Activated CD8-positive, alpha-beta T cell treated with anti-CD3 and anti-CD28 coated beads, Interleukin-2, amount 10 ng/mL, durations not matched to agents 7 days and 5 days (primary cell): ENCODE measurements at places on chromosomes 1 and 21. TPM values are rescaled to one million over a fixed set of nuclear protein-coding genes. Genes with fewer than 3 reads are reported as not detected.

- H3K27ac ChIP-seq: peak overlapping the region; percentile 97
- peaks cover 25% of the 10 kb centered on the region for H3K36me3 ChIP-seq
- H3K4me1 ChIP-seq: peaks cover 39% of the 10 kb centered on the region
Observed at GRCh38 chr1:87329526-87330056, 911 bp downstream of the LMO4 start.

The CYP4X1 gene
- total RNA-seq: not detected

The CELA3A gene
- total RNA-seq: not detected

- H3K27ac ChIP-seq: no peak overlapping the region
- no peak for DNase-seq
- no peak overlapping the region for H3K4me3 ChIP-seq
Observed at GRCh38 chr1:232810856-232811255, 5.6 kb downstream of the MAP10 start.

DNA sequence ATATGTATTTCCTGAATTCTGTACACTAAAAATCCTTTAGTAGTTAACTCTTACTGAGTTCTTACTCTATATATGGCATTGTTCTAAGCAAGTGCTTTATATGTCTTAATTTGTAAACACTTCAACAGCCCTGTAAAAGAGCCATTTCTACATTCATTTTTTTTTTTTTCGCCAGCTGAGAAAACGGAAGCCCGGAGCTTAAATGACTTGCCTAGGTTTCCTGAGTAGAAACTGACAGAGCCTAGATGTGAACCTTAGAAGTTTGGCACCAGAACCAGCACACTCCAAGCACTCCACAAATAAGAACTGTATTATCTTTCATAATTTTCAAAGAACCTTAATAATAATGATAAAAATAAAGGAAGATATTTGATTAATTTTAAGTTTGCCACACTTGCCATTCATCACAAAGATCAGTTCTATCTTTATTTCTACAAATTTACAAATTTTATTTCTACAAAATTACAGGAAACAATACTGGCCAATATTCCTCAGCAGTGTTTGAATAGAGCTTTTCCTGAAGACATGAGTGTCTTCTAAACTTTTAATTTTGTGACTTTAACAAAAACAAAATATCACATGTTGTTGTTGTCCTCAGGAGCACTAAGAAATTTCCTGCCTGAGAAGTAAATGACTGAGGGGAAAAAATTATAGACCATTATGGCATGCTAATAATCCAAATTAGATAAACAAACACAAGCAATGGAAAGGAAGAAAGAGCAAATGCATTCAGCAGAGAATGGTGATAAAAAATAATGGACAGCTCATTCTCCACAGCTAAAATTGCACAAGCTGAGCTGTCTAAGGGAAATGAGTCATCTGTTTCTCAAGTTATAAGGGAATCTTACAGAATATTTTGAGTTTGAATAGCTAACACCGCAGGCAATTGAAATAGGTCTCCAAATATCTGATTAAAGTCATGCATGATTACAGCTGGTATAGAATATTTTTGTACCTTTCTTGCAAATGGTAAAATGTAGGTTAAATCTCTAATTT is 71.2 kb downstream of the DPYD start:
- H3K36me3 ChIP-seq: peaks cover 19% of the 10 kb centered on the region
- no peak overlapping the region for H3K4me3 ChIP-seq
- H3K27ac ChIP-seq: no peak overlapping the region

DNA sequence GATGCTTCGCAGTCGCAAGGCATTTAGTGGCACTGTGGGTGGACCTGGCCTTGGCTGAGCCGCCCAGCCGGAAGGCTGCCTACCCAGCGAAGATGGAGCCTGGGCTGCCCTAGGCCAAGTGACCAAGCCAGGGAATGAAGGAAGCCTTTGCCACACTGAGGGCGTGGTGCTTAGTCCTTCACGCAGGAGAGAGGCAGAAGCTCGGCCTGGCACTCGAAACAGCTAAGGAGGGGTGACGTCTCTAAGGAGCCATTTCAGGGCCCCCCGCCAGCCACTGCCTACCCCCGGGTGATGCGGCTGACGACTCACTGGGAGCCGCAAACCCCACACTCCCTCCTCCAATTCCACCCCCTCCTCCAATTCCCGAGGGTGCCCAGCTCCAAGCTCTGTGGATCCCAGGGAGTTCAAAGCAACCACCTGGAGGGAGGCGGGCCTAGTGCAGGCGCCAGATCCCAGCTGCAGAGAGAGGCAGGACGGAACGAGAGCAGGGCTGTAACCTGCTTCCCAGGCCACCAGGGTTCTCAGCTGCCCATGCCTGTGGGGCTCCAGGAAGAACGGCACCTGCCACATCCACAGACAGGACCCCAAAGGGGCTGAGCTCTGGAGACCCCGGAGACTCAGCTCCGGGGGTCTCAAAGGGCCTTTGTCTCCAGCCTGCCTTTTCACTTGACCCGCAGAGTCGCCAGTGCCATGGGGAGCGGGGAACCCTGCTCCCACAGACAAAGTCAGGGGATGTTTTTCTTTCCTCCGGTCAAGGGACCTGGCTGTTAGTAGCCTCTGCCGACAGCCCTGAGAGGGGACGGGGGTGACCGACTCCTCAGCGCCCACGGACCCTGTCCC is 75.8 kb downstream of the ARHGEF16 start:
- H3K4me1 ChIP-seq: peaks cover 8% of the 10 kb centered on the region
- peak overlapping the region; percentile 76 for H3K4me3 ChIP-seq
- peak overlapping the region; percentile 15 for H3K27ac ChIP-seq
- H3K36me3 ChIP-seq: no peaks in the 10 kb centered on the region
- peaks cover 1% of the 10 kb centered on the region for H3K27me3 ChIP-seq

The CFAP45 gene
- total RNA-seq: 0.79 TPM

GRCh38 chr1:61091455-61091854 is 9.1 kb downstream of the NFIA start:
- H3K27me3 ChIP-seq: peaks cover 16% of the 10 kb centered on the region
- no peak overlapping the region for H3K27ac ChIP-seq
- no peaks in the 10 kb centered on the region for H3K4me1 ChIP-seq
- H3K36me3 ChIP-seq: no peaks in the 10 kb centered on the region
- H3K4me3 ChIP-seq: no peak overlapping the region

DNA sequence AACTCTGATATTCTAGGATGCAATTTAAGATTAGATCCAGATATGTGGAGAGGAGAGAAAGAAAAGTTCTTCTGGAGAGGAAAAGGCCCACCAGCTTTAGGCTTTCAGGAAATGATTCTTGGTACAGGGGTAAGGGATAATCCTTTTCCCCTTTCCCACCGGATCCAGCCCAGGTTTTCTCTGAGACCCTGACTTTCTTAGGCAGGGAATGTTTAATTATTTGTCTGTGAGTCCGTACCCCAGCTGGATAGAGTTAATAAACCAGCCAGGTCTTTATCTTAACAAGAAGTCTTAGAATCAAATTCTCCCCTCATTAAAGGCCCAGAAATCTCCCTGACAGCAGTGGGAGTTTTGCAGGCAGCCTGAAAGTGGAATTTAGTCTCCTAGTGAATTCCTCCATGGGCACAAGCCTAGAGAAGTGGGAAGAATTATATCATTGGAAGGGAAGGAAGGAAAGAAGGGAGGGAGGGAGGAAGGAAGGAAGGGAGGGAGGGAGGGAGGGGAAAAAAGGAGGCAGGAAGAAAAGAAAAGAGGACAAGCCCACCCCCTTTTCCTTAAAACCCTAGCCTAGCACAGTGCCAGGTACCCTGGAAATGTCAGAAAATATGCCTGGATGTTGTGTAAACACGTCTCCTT is 189.0 kb downstream of the PLPP3 start:
- no peak overlapping the region for H3K27ac ChIP-seq
- no peaks in the 10 kb centered on the region for H3K36me3 ChIP-seq
- H3K27me3 ChIP-seq: no peaks in the 10 kb centered on the region

DNA sequence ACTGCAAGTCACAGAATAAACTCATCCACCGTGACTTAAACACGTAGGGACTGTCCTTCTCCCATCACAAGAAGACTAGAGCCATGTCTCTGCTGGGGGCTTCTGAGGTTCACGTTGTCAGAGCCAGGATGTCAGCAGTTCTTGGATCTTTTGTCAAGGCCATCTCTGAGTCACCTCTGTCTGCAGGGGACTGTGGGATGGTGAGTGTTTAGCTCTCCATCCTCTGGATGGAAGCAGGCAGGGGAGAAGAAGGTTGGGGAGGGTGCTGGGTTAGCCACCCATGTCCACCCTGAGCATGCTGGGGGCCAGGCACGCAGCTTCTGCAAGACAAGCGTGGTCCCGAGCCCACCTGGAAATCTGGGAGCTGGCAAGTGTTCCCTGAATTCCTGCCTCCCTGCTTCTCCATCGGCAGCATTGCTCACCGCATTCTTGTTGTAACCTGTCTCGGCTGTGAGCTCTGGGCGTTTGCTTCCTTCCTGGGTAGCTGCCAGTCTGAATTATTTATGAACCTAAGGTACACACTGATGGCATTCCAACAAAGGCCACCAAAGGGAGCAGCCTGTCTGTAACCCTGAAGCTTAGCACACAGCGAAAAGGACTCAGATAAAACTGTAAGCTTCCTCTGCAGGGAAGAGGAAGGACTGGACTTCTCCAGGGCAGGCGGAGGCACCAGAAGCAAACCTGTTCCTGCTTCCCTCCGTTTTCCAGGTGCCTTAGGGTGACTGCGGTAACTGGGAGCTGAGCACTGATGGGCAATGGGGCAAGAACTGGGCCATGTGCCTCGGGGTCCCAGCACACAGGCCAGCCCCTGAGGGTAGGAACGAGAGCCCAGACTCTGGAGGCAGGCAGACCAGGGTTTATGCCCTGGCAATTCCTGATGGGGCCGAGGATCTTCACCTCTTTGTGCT is 88.6 kb downstream of the RIPK4 start:
- no peaks in the 10 kb centered on the region for H3K4me1 ChIP-seq
- H3K27me3 ChIP-seq: peaks cover 22% of the 10 kb centered on the region
- no peak overlapping the region for H3K4me3 ChIP-seq
- no peak overlapping the region for H3K27ac ChIP-seq
- DNase-seq: no peak
- no peaks in the 10 kb centered on the region for H3K36me3 ChIP-seq

- no peak for DNase-seq
- no peaks in the 10 kb centered on the region for H3K4me1 ChIP-seq
- no peaks in the 10 kb centered on the region for H3K36me3 ChIP-seq
- H3K27me3 ChIP-seq: peaks cover 3% of the 10 kb centered on the region
Observed at GRCh38 chr21:39866093-39866492, 1.1 kb upstream of the PCP4 start.

The C1orf226 gene
- not detected for total RNA-seq

- peaks cover 8% of the 10 kb centered on the region for H3K4me1 ChIP-seq
- H3K27ac ChIP-seq: no peak overlapping the region
- H3K36me3 ChIP-seq: peaks cover 4% of the 10 kb centered on the region
- DNase-seq: no peak
Observed at GRCh38 chr1:230199034-230199433, 132.0 kb downstream of the GALNT2 start.

The RTCA gene
- 51.6 TPM for total RNA-seq

The TIAM1 gene
- total RNA-seq: 46.9 TPM

DNA sequence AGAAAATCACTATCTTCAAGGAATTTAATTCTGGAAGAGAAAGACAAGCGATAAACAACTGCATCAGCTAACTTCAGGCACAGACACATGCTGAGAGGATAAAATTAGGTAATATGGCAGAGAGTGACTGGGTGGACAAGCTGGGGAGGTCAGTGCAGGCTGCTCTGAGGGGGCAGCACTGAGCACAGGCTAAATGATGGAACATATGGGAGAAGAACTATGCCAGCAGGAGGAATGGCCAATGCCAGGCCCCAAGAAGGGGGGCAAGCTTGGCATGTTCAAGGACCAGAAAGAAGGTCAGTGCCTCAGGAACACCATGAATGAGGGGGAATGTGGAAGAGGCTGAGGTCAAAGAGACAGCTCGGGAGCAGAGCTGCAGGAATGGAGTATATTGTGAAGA is 190.7 kb upstream of the MAP1LC3C start:
- no peaks in the 10 kb centered on the region for H3K27me3 ChIP-seq
- H3K4me1 ChIP-seq: no peaks in the 10 kb centered on the region
- no peak for DNase-seq
- H3K4me3 ChIP-seq: no peak overlapping the region
- no peak overlapping the region for H3K27ac ChIP-seq

- H3K4me1 ChIP-seq: no peaks in the 10 kb centered on the region
- no peaks in the 10 kb centered on the region for H3K36me3 ChIP-seq
- no peaks in the 10 kb centered on the region for H3K27me3 ChIP-seq
- no peak overlapping the region for H3K27ac ChIP-seq
Observed at GRCh38 chr21:38346286-38346685, 89.5 kb downstream of the KCNJ15 start.

- H3K4me1 ChIP-seq: no peaks in the 10 kb centered on the region
- no peak for DNase-seq
- H3K27me3 ChIP-seq: no peaks in the 10 kb centered on the region
- no peak overlapping the region for H3K4me3 ChIP-seq
Observed at GRCh38 chr21:42564561-42564971, 50.9 kb downstream of the SLC37A1 start.

DNA sequence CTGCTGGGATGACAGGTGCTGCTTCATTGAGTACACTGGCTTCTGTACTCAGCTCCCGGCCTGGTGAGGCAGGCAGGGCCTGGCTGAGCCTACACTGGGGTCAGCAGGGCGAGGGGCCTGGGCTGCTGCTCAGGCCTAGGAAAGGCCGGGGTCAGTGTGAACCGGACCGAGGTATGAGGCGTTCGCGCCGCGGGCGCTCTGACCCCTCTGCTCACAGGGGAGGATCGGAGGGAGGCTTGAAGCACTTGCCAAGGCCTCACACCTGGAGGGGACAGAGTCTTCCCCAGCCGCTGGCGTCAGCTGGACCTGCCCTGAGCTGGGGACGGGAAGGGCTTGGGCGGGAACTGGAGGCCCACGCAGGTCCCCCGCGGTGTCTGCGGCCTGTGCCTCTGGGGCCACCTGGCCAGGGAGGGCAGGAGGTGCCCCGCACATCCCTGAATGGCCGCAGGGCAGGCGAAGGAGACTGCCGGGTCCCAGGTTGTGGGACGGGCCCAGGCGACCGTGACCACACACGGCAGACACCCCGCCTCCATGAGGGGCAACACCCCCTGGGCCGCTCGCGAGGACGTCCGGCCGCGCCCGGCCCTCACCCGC is 466 bp downstream of the PEX10 start:
- H3K4me1 ChIP-seq: peaks cover 41% of the 10 kb centered on the region
- peak overlapping the region; percentile 90 for H3K4me3 ChIP-seq
- DNase-seq: no peak
- H3K27ac ChIP-seq: peak overlapping the region; percentile 92
- peaks cover 11% of the 10 kb centered on the region for H3K36me3 ChIP-seq
- no peaks in the 10 kb centered on the region for H3K27me3 ChIP-seq

The TMPRSS15 gene
- not detected for total RNA-seq

The KANK4 gene
- not detected for total RNA-seq

The TEX50 gene
- not detected for total RNA-seq

The KCNA2 gene
- total RNA-seq: 1.4 TPM

DNA sequence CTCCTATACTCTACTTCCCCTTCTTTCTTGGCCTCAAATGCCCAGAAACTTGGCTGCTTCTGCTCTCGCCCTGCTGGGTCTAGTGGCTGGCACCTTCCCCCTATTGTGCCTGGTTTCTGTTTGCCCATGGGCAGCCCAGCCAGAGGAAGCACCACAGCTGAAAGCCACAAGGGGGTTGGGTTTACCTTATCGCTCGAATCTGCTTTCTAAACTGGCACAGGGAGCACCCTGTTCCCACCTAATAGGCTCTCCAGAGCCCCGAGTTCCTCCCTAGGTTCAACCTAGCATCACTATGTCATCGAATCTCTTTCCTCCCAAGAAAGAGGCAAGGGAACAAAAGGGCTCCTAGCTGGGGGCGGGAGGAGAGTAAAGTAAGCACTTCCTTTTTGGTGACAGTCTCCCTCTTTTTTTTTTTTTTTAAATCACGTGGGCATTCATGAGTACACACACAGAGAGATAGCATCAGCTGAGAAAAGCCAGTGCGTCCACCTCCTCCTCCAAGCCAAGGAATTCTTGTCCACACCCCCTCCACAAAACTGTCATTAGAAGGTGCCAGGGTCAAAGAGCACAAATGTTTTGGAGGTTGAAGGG is 72.8 kb downstream of the PLEKHA6 start:
- H3K4me1 ChIP-seq: peaks cover 20% of the 10 kb centered on the region
- H3K27ac ChIP-seq: peak overlapping the region; percentile 81
- DNase-seq: peak; percentile 56
- H3K4me3 ChIP-seq: peak overlapping the region; percentile 69
- H3K36me3 ChIP-seq: no peaks in the 10 kb centered on the region

The FAF1 gene
- 104 TPM for total RNA-seq
